ENCODE measurements at places on chromosomes 6 and 20.

GRCh38 chr6:5422321-5422915, 161.1 kb downstream of the FARS2 start:
- DNase-seq, result no peak

DNA sequence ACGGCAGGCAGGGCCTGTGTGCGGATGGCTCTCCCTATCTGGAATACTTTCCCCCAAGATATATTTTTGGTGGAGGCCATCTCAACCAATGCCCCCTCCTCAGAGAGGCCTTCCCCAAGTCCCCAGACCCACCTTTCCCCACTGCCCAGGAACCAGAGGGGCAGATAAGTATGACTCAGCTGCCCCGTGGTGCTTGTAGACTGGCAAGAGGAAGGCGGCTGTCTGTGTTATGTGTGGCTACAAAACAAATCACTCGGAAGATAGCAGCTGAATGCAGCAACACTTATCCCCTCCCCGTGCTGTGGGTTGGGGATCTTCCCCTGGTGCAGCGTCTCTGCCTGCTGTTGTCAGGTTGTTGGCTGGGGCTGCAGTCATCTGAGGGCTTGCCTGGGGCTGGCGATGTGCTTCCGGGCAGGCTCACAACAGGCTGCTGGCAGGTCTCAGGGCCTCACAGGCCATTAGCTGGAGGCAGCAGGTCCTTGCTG, 7.1 kb downstream of the NPEPL1 start:
- DNase-seq, result no peak

DNA sequence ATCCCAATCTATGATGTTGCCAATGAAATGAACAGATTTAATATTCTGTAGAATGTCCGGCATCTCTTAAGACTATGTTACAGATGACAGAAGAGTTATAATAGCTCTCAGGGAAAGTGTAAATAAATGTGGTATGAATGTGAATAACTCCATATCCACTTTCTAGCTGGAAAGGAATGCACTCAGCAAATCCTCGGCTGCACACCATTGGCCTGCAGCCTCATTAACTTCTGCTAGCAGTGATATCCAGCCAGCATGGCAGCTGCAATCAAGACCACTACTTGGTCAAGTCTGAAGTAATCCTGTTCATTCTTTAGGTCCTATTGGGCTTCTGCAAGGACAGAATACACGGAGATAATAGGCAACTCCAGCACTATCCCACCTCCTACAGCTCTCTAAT, 17.3 kb upstream of the MICA start:
- DNase-seq, result no peak

GRCh38 chr6:13917141-13917540, 7.6 kb upstream of the RNF182 start:
- DNase-seq, result no peak

DNA sequence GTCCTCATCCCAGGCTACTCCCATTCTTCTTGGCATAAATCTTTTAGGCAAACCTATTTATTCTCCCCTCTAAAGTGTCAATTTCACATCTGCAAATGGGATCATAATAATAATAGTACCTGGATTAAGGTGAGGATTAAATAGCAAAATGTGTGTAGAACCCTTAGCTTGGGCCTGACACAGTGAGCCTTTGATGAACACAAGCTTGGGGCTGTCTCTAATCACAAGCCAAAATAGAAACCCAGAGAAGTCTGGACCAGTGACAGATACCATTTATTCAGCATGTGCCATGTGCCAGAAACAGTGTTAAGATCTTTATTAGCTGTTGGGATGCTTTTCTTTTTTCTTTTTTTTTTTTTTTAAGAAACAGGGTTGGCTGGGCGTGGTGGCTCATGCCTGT, 14.9 kb upstream of the PARD6B start:
- no peak for DNase-seq

DNA sequence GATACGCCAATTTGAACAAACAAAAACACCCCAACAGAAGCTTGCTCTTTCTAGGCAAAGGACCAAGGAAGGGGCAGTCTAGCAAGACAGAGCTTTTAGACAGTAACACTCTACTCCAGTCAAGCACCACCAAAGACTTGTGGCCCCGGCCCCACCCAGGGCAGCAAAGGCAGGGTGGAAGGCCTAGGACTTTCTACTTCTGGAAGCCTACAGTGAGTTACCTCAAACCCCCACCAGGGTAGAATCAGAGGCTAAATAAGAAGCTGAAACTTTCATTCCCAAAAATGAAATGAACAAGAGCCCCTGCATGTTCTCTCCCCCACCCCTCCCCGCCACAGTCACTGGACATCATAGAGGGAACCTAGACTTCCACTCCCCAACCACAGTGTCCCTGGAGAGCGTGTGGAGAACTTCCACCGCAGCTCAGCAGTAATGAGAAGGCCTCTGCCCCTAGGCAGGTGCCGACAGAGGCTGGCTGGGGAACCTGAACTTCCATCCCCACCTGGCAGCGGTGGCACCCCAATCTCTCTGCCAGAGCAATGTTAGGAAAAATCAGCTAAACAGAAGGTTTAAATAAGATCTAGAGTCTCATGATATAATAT, 40.0 kb downstream of the KATNA1 start:
- DNase-seq, result no peak

DNA sequence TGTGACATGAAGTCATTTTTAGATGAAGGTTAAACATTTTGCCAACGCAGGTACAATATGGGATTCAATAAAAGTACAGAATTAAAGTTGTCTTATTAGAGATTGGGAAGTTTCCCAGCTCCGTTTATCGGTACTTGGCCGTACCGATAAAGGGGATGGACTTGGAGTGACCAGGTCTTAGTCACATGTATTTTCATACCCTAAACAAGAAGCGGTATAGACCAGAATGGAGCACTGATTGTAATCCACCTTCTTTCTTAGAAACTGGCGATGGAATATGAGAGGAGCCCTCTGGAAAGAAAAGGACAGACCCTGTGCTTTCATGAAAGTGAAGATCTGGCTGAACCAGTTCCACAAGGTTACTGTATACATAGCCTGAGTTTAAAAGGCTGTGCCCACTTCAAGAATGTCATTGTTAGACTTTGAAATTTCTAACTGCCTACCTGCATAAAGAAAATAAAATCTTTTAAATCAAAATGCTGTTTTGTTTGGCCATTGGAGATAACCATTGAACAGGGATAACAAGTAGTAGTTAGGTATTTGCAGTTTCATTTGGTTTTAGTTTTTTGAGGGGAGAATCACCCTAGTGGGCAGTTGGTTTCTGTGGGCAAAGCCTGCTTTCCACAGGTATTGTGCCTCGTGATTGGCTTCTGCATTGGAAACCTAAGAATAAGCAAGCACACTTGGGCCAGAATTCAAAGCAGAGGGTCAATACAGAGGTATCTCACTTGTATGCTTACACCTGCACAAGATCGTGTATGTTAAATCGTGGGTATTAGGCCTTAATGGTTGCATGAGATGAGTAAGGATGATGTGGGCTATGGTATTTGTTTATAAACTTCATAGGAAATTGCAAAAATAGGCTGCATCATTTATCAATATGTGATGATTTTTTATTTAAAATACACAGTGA, 11.2 kb upstream of the ZNFX1 start:
- no peak for DNase-seq

- DNase-seq, result no peak
These were observed 81.6 kb downstream of the PXDC1 start for GRCh38 chr6:3669916-3670315.

DNA sequence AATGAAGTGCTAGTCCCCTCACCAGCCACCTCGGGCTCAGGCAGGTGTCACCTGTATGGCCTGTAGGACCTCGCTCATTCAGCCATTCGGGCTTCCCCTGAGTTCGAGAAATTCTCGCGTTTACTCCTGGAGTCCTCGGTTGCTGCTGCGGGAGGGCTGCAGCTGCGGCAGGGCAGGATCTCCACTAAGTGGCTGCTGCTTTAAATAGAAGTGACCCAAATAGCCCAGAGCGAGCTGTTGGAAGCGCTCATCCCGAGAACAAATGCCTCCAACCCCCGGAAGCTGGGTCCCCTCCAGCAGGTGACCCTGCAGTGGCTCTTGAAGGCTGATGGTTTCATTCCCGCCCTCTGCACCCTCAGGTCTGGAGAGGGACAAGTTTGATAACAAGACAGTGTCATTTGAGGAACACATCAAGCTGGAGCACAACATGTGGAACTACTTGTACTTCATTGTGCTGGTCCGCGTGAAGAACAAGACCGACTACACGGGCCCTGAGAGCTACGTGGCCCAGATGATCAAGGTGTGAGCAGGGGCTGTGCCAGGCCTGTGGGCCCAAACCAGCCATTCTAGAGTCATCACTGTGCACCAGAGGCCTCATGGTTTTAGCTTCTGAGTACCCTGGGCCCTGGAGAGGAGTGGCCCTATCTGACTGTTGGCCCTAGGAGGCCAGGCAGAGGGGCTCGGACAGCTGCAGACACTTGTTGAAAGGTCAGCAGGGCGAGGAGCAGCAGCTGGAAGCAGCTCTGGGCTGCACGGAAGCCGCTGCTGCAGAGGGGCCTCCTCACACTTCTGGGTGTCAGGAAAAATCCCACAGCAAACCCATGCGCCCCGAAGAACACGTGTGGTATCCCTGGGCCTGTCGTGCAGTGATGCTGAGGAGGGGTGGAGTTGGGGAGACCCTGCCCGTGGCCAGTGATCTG, 18.1 kb downstream of the UQCC2 start:
- no peak for DNase-seq

DNA sequence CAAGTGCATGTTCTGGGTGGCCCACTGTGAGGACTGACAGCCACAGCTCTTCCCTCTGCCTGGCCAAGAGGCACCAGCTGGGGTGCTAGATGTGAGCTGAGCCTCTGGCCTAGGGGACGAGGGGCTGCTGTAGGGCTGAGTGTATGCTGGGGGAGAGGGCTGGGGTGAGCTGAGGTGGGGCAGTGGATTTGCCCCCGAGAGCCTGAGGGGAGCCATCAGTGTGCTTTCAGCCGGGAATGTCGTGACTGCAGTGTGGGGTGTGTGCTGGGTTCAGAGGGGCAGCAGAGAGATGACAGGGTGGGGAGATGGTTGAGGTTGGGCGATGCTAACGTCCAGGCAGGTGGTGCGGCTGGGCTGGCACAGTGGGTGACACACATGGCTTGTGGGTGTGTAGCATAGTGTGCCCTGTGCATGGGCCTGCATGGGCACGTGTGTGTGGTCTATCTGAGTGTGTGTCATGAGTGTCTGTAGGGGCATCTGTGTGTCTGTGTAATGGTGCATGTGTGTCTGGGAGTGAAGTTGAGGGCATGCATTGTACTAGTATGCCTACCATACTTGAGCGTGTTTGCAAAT, 46.0 kb upstream of the BLCAP start:
- no peak for DNase-seq

DNA sequence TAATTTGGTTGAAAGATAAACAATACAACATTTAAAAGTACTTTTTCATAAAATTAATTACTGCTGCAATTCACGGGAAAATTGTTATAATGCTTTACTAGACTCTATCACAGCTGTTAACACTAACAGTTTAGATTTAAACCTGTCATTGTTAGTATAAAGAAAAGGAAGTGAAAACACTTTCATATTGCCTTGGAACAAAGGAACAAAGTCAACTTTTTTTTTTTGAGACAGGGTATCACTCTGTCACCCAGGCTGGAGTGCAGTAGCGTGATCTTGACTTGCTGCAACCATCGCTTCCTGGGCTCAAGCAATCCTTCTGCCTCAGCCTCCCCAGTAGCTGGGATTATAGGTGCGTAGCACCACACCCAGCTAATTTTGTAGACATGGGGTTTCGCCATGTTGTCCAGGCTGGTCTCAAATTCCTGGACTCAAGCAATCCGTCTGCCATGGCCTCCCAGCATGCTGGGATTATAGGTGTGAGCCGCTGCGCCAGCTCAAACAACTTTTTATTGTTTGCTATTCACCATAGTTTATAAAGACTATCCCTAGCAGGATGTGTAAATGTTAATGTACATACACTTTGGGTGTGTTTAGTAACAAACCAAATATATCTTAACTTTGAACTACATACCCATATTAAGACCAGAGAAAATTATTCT, 22.1 kb downstream of the SLC35A1 start:
- no peak for DNase-seq

Data from stimulated activated CD4-positive, alpha-beta T cell treated with anti-CD3 and anti-CD28 coated beads, Interleukin-1b, Interleukin-23, amount 100 ng/mL, for 4 hours (primary cell).